Cortex of kidney (tissue), 1 donor: ENCODE measurements at places on chromosomes 5 and 9.

DNA sequence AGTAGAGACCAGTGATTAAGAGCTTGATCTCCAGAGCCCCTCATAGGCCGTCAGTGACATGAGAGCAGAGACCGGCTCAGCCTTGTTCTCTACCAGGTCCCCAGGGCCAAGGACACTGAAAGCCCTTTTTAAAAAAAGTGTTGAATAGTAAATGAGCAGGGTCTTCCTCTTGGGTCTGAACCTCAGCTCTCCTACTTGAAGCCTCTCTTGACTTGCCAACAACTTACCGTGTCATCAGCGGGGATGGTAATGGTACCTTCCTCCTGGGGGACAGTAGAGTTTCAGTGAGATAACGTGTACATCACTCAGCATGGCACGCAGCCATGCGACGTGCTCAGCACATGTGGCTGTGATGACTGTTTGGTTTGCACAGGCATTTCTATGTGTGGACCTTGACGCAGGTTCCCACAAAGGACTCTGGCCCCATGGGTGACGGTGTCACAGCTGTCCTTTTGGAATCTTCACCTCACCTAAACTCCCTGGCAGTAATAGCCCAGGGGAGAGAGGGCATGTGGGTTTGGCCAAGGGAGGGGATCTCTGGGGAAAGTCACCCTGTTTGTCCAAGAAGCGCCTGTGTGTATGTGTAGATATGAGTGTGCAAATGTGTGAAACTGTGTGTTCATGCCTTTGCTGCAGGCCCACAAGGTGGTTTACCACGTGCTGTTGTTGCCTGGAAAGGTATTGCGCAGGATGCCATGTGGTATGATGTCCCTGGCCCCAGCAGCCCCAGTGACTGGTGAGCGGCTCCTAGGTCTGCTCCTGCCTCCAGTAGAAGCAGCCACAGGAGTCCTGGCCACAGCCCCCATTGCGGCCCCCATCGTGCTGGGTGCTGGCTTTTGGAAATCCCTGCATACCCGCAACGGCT, 18.7 kb downstream of the ERGIC1 start:
- no peak for DNase-seq

DNA sequence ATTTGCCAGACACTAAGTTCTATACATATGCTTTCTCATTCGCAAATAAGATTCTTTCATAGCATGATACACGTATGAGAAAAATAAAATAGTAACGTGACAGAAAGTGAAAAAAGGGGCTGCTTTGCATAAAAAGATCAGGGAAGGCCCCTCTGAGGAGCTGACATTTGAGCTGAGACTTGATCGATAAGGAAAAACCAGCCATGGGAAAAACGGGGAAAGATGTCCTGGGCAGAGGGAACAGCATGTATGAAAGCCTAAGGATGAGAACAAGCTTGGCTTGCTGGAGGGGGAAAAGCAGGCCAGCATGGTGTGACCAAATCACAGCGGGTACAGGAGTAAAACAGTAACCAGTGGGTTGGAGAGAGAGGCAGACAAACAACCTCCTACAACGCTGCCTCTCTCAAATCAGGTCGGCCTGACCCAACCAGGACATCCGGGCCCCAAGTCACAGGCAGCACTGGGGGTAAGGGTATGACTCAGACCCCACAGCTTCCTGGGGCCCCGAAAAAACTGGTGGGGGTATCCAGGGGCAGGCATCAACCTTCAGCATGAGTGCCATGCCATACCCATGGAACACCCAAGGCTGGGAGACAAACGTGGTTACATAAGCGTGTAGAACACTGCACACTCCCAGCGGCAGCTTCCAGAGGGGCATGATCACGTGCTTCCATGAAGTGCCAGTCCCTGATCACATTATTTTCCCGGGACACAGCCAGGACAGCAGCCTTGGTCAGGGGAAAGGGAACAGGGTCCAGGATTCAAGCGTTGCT, 2.2 kb downstream of the TNIP1 start:
- no peak for DNase-seq

- DNase-seq, result no peak
These were observed 399.3 kb downstream of the EBF1 start for GRCh38 chr5:158700231-158701006.

GRCh38 chr5:117657541-117657940, 1082.9 kb upstream of the SEMA6A start:
- no peak for DNase-seq

DNA sequence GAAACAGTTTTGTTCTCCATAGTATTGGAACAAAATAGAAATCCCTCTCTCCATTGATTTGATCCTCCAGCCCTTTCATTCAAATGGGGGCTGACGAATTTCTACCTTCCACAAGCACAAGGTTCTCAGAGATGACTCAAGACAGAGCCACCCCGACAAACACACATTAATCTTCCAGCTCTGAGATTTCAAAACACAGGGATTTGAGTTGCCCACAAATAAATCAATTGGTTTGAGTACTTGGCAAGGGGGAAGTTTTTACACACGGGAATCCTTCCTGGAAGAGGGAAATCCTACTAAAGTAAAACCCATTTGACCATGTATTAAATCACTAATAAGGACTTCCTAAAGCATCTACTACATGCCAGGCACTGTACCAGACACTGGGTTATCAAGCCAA, 5.4 kb downstream of the ADRA1B start:
- no peak for DNase-seq

- DNase-seq, result no peak
These were observed 356.8 kb downstream of the SPOCK1 start for GRCh38 chr5:137142346-137142745.

GRCh38 chr9:127776195-127776923, 2.1 kb downstream of the SH2D3C start:
- no peak for DNase-seq

DNA sequence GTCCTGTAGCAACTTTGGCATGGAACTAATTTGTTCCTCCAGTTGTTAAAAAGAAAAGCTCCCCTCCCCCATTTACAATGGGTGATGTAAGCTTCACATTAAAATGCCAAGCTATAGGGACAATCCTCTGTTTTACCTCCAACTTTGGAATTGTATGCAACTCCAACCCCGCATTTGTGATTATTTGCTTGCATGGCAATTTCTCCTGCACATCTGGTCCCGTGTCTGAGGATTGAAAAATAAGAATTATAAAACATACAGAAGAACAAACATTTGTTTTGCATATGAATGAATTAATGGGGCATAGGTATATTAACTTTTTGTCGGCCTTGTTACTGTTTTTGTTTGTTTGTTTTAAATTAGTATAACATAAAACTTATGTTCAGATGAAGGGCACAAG, 17.2 kb downstream of the PCSK1 start:
- no peak for DNase-seq

DNA sequence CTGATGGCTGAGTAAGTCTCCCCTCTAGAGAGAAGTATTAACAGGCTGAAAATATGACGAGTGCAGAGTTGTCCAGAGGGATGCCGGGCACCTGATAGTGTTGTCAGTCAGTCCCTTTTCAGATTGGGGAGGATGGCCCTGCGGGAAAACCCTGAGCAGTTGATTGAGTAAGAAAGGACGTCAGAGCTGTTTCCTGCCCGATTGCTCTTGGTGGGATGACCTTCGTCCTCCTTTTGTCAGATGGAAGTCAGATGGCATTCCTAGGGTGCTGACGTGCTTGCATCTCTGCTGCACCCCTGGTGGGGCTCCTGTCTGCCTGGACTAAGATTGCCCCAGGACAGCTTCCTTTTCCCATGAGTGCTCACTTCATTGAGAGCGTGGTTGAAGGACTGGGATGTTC, 9.8 kb downstream of the ZNF354B start:
- DNase-seq, result no peak

DNA sequence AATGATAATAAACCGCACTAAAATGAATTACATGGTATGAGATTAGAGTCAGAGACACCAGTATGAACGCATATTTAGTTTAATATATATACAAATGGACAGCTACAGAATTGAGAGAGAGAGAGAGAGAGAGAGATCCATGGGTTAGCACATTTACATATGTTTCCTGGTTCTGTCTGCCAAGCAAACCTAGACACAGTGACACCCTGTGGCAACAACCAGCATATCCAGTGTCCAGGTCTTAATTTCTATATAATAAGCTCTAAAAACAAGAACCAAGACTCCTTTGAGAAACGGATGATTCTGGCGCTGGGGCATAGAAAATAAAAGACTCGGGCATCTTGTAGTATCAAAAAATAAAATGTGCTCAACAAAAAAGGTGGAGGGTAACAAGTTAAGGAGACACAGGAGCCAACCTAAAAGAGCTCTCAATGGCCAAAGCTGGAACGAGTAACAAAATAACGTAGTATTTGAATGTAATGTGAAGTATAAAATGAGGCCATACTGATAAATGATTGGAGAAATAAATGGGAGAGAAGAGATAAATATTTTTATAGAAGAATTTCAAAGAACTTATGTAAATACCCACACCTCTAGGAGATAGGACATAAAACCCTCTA, 84.5 kb downstream of the RFX3 start:
- no peak for DNase-seq

DNA sequence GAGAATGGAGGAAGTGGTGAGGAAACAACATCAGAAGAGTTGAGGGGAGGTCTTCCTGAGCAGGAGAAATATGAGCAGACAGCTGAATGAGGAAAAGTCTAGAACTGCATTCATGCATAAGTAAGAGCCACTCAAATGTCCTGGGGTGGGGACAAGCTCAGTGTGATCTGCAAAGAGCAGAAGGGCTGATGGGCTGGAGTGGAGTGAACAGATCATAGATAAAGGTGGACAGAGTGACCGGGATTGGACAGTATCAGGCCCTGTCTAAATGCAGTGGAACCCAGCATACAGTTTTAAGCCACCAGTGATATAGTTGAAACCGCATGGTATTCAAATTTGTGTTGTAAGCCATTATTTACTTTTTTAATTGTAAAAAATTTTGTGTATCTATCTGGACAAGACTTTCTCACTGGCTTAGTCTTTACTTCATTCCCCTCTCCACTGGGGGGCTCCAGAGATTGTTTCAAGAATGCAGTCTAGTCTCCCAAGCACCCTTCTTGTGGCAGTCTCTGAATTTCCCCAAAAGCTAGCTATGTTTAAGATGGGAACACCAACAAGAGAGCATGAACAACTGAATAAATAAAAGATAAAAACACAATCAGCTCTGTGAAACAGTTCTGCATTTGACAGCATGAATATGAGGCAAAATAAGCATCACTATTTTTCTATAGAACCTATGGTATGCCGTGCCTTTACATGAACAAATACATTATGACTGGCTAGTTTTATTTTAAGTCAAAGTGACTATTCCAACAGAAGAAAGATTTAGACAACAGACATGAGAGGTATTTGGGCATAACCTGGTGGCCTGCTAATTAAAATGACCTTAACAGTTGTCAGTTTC, 10.7 kb upstream of the STK32A start:
- DNase-seq, result no peak

- DNase-seq, result no peak
These were observed 803 bp downstream of the GARIN3 start for GRCh38 chr5:157165261-157165660.

GRCh38 chr5:174176511-174176910, 131.0 kb downstream of the NSG2 start:
- no peak for DNase-seq

DNA sequence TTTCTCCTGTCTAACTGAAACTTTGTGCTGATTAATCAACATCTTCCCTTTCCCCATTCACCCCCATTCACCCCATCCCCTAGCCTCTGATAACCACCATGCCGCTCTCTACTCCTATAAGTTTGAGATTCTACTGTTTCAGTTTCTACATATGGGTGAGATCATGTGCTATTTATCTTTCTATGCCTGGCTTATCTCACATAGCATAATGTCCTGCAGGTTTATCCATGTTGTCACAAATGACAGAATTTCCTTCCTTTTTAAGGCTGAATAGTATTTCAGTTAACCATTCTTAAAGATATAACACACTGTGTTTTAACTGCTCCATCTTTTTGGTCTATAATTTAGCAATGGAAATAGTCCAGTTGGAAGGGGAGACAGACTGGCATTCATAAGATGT, 205.1 kb downstream of the SNCAIP start:
- DNase-seq, result no peak

DNA sequence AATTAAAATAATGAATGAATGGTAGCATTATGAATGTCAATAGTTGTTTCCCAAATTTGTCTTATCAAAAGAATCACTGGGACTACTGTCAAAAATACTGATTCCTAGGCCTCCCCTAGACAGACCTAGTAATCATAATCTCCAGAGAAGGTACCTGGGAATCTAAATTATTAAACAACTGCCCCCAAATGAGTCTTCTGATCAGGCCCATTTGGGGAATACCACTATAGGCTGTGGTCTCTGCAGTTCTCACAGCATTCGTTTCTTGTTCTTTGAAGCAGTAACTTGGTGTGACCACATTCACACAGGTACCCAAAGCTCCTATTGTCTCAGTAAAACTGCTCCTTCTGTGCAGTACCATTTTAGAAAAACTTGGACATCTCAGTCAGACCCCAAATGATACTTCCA, 230.9 kb downstream of the PIK3R1 start:
- no peak for DNase-seq

DNA sequence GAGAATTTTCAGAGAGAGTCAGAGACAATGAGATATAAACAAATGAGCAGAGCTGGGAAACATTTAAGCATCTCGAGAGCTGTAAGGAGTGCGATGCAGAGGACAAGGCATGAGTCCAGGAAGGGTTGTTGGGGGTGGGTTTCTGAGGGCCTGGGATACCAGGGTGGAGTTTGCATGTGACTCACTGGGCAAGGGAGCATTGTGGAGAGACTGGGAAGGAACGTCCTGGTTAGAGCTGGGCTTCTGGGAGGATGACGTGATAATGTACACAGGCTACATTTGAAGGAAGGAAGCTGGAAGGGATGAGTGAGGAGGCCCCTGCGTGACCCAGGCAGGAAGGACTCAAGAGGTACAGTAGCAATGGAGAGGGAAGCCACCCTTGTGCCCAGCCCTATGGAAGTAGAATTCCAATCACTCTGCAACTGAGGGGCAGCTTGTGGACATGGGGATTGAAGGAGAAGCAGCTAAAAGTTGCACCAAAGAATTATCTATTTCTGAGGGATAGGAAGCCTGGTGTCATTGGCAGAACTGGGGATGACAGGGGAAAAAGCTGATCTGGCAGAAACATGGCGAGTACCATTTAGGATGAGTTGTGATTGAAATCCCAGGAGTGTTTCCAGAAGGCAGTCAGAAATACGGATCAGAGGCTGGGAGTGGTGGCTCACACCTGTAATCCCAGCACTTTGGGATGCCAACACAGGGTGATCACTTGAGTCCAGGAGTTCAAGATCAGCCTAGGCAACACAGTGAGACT, 59.3 kb upstream of the AFAP1L1 start:
- DNase-seq, result no peak
